ENCODE measurements at places on chromosomes 11 and 22.

DNA sequence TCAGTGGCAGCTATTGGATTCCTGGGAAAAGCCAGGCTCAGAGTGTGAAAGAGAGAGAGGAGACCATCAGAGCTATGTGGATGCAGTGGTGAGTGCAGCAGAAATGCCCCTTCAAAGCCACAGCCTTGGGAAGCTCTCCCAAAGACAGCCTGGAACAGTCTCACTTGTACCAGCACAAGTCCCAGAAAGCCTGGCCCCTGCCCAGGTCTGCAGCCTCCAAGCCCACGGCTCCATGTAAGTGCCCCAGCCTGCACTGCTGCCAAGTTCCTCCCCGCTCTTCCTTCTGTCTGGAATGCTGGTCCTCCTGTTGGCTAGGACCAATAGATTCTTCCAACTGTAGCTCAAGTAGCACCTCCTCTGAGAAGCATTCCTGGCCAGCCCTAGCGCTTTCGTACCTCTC is 539.7 kb downstream of the MIAT start:
- no peak for DNase-seq

DNA sequence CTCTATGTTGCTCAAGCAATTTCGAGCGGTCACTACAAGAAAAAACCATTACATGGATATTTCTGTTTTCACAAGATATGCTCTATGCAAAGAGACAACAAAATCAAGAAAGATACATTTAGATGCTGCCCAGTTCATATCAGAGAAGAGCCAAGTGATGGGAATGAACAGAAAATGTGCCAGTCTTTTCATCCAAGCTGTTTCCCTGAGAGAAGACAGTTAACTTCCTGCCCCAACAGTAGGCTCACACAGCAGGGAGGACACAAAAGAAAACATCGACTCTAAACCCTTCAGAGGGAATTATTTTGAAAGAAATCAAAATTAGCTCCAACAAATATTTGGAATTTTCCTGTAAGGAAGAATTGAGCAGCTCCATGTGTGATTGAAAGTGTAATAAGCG is 11.6 kb downstream of the JAML start:
- DNase-seq: no peak

- DNase-seq: no peak
These were observed 5.2 kb downstream of the NUMA1 start for GRCh38 chr11:72075109-72075508.

DNA sequence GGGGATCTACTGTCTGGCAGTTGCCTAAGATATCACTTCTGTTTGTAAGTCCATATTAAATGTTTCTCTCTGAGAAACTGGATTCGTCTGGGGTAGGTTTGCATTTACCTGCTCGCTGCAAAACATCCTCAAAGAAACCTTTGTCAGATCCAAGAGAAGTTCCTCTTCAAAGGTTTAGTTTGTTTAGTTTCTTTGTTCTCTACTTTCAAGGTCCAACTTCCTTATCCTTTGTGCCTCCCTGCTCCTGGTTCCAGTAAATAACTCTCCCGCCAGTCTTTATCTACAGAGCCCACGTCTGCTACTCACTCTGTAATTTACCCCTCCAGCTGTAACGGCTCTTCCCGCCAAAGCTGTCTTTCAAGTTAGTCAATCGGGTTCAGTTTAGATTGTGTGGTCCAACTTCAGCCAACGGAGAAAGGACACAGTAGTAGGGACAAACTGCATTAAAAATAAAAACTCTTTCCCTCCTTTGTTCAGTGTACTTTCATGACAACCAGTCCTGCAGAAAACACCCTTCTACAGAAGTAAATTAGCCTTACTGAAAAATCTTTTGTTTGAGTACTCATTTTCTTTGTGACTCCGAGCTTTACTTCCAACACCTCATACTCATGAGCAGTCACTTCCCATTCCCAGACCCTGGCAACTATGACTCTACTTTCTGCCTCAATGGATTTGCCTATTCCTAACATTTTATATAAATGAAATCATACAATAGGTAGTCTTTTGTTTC is 41.0 kb downstream of the TMPRSS5 start:
- no peak for DNase-seq

DNA sequence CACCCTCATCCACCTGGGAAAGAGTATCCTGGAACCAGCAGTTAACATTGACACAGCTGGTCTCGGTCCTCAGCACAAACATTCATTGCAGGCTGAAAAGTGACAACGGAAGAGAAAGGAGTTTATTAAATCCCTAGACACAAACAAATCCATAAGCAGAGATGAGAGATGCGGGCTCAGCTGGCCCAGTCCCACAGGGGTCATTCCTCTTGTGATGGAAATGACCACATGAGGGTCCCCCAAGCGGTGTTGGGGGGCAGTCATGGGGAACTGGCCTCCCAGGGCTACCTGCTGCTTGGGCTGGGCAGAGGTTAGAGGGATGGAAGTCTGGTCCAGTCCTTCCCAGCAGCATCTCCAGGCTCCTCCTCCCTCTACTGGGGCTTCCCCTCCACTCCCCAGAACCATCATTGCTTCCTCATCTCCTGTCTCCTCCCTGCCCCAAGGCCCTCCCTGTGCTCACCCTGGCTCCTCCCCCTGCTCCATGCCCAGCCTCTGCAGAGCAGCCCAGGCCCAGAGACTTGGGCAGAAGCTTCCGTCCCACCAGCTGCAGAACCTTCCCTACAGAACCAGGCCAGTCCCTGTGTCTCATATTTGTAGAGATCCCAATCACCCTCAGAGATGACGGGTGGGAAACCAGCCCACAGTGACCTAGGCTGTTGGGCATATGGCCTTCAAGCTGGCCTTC is 5.4 kb upstream of the IGLL5 start:
- no peak for DNase-seq

DNA sequence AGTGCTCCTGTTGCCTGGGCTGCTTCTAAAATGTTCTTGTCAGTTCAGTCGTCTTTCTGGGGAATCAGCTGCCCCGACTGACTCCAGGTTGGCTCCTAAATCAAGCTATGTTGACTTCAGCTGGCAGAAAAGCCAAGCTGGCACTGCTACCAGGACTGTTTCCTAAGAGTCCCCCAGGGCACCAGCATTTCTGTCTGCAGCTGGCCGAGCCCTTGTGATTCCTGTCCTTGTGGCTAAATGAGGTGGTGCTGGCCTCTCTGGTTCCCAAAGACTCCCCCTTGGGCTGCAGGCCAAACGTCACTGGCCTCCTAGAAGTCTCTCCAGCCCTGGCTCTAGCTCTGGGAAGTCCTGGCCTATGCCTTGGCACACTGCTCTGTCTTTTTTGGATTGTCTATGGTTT is 31.1 kb downstream of the GRAMD1B start:
- DNase-seq: no peak

DNA sequence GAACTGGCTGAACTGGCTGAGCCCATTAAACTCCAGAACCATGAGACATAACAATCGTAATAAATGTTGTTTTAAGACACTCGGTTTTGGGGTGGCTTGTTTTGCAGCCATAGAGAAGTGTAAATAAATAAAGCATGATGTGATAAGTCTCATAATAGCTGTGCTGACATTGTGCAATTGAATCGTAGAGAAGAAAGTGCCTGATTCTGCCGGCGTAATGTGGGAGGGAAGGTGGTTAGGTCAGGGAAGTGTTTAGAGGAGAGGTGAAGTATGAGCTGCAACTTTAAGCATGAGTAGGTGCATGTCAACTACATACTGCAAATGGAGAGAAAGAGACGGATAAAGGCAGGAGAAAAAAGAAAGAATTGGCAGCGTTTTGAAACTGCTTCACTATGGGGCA is 217.1 kb downstream of the BLID start:
- no peak for DNase-seq

DNA sequence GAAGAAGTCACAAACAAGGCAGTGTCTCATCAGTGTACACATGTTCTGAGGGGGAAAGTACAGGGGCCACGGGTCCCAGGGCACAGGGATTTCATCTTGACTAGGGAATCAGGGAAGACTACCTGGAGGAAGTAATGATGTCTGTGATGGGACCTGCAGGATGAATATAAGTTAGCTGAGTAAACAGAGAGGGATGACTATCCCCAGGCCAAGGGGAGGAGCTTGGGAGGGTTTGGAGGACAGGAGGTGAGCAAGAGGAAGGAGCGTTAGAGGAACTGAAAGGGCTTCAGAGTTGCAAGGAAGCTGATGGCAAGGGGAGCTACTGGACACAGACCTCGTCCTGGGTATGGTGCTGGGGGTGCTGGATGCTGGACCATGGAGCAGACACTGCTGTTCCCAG is 56.4 kb downstream of the TRAF6 start:
- DNase-seq: no peak

DNA sequence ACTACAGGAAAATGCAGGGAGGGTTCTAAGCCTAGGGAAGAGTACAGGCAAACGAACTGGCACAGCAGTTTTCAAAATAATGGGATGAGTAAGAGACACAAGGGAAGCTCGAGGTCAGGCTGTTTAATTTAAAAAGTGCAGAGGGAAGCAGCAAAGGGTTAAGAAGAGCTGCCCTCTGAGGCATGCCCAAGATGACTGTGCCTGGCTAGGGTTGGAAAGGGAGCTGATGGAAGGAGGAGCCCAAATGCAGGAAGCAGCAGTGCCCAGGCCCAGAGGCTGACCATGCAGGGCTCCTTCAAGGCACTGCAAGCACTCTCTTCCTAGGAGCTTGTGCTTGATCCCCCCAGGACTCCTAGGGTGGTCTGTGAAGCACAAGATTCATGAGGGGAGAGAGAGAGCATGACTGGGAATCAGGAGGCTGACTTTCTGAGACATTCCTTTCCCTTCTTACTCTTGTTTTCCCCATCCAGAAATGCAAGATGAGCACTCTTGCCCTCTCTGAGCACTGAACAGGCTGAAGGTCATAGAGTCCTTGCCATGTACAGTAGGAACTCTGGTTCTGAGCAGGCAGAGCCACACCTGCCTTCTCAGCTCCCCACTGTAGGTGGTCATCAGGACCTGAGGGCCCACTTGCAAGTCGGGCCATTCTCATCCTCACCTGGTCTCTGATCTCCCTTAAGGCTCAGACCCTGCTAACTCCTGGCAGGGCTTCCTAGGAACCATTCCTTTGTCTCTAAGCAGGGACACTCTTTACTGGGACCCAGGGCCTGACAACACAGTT is 46.7 kb upstream of the DRD2 start:
- DNase-seq: no peak

- no peak for DNase-seq
These were observed 114.0 kb downstream of the FAM76B start for GRCh38 chr11:95675585-95675984.

- DNase-seq: no peak
These were observed 45.7 kb upstream of the TSPAN18 start for GRCh38 chr11:44680982-44681597.

GRCh38 chr11:48037709-48038468 is 57.5 kb downstream of the PTPRJ start:
- no peak for DNase-seq

DNA sequence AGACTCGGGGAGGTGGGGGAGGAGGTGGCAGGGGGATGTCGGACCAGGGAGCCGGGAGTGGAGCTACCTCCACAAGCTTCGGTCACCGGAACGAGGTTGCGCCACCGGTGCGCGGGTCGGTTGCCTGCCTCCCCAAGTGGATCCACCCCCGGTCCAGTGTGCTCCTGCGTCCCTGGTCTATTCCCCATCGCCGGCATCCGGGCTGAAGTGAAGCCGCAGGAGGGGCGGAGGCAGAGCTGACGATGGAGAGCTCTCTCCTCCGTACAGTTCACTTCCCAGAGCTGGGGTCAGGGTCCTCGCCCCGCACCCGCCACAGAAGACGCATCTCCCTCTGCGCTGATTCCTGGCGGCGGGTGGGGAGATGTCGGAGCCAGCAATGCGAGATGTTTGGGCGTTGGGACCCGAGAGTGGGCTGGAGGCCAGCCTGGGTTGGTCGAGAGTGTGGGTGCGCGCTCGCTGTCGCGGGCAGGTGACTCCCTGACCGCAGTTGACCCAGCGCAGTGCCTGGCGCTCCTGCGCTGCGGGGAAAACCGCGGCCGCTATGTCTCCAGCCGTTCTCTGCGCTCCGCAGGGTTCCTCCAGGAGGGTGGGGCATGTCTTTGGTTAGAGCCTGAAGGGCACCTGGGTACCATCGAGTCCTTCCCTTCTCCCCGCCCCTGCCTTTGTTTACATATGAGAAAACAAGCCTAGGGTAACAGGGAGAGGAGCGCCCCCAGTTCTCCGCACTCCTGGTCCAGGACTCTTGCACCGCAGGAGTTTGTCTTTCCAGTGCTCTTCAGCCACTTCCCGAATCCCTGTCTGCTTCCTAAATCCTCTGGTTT is 1.7 kb downstream of the C11orf96 start:
- DNase-seq: no peak

DNA sequence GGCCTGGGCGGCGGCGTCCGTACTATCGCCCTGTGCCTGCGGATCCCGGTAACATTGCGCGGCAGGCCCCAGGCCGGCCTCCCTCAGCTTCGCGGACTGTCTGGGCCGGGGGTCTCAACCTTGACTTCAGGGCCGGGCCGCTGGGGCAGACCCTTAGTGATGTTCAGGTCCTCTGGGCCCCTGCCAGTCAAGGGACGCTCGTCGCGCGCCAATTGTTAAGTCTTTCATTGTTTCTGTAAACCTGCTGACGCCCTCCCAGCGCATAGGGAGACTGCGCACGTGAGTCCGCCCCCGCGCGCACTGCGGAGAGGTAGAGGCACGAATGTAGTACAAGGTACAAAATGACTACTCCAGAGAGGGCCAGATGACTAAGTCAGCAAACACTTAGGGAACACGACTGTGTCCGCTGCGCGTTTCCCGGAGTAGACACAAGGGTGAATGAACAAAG is 451 bp upstream of the HDHD5 start:
- DNase-seq: no peak

DNA sequence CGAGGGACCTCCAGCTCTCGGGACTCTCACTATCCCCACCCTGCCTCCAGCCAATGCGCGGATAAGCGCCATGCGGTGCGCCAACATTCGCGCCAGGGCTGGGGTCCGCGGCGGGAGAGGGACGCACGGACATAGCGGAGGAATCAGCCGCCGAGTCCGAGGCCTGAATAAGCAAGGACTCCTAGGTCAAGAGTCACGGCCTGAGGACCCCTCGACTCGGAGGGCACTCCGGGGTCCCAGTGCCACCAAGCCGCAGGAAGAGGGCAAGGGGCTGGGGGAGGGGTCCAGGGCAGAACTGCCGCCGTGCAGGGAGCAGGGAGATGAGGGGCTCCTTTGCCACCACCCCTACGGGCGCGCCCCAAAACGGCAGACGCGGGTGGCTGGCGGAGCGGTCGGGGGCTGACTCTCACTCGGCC is 552 bp downstream of the DSCAML1 start:
- no peak for DNase-seq

- DNase-seq: no peak
These were observed 7.6 kb downstream of the MS4A3 start for GRCh38 chr11:60064111-60064510.

- no peak for DNase-seq
These were observed 1.4 kb downstream of the PRR5 start for GRCh38 chr22:44703255-44703870.

Measured in activated CD4-positive, CD25-positive, alpha-beta regulatory T cell (primary cell).